ENCODE measurements at places on chromosomes 4 and X.

DNA sequence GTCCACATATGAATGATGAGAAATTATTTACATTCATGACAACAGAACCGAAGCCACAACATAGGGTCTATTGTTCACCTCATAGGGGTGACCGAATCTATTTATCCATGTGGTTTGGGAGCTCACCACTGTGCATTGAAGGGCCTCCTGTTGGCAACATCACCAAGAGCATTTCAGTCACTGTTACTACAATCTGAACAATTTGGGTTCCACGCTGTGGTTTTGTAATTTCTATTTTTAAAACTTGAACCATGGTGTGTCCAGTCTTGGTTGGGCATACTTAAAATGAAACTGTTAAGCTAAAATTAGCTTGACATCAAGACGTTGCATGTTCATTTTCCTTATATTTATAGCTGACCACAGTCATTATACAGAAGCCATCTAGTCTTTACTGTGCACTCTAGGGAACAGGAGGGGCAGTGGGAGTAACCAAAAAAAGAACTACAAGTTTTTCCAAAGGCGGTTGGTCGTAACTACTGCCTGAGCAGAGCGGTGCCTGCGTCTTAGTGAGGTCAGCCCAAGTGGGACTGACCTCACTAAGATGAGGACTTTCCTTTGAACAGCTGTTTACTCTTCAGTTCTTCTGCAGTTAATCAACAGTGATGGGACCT lies 192.1 kb downstream of the SPRY1 start:
- DNase-seq: no peak

DNA sequence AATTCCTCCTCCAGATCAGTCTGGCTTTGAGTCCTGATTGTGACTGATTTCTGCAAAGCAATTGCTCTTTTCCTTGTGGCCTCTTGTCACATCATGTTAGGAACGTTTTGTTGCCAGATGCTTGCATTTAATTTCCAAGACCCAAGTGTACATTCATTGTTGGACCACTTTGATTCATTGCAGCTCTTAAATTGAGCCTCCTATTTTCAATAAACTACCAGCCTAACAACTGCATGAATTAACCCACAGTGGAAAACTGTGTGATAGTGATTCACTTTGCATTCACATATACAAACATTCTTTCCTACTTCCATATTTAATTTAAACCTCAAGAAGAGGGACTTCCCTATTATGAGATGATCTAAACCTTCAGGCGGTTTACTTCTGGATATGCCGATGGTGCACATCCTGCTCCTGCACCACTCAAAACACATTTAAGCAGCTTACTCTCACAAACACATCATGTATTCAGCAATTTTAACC lies 118.4 kb downstream of the AFF1 start:
- DNase-seq: no peak

- DNase-seq: no peak
Measured at GRCh38 chrX:82232679-82233078, 1030.8 kb downstream of the SH3BGRL start.

DNA sequence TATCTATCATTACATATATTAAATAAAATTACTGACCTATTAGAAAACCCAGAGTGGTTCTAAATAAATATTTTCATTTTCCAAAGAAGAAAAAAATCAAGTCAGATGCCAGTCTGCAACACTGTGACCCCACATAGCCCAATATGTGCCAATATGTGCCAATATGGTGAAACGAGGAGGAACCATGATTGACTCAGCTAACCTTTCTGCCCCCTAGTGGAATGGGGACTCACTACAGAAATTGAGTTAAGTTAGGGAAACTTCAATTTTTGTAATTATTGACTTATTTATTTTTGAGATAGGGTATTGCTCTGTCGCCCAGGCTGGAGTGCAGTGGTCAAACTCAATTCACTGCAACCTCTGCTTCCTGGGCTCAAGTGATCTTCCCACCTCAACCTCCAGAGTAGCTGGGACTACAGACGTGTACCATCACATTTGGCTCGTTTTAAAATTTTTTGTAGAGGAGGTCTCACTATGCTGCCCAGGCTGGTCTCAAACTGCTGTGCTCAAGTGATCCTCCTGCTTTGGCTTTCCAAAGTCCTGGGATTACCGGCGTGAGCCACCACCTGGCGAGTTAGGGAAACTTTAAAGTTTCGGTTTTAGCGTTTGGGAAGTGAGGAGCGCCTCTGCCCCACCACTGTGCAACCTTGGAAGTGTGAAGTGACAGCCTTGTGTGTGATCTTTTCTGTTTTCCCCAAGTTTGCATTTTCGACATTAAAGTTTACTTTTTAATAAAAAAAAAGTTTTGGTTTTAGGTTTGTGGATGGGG lies 116.8 kb upstream of the SHISA3 start:
- DNase-seq: no peak

- no peak for DNase-seq
Measured at GRCh38 chrX:118718737-118719136, 8.7 kb upstream of the IL13RA1 start.

- no peak for DNase-seq
Measured at GRCh38 chr4:99803566-99804101, 13.0 kb upstream of the DAPP1 start.

- no peak for DNase-seq
Measured at GRCh38 chrX:114267142-114267541, 316.7 kb upstream of the HTR2C start.

DNA sequence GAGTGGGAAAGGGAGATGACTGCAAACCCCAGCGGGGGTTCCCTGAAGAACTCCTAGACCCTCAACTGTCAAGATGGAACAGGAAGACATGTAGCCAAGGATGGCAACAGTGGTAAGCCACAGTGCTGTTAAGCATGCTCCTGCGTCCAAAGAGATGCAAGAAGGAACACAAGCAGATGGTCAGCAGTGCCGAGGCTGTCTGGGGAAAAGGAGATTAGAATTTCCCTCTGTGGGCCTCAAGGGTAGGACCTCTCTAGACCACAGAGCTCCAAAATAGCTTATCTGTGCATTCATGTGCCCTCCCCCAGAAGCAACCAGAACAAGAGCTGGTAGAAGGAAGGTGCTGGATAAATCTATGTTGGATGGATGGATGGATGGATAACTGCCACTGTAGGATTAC lies 82.0 kb upstream of the CPEB2 start:
- no peak for DNase-seq

DNA sequence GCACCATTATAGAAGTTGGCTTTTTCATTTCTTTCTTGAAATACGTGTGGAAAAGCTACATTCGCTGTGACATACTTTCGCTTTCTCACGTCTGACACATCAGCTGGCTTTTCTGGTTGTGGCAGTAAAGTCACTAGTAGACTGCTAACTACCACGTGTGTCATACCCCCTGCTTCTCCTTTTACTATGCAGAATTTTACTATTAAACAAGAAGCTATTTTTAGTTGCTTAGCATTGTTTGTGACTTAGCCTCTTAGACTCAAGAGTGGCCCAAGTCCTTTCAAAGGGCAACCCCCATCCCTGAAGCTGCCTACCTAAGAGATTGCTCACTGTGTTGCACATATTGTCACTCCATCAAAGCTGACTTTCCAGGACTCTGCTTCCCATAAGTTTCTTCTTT lies 2.1 kb upstream of the IL2 start:
- no peak for DNase-seq

GRCh38 chr4:35771571-35771970 lies 472.7 kb downstream of the ARAP2 start:
- no peak for DNase-seq

DNA sequence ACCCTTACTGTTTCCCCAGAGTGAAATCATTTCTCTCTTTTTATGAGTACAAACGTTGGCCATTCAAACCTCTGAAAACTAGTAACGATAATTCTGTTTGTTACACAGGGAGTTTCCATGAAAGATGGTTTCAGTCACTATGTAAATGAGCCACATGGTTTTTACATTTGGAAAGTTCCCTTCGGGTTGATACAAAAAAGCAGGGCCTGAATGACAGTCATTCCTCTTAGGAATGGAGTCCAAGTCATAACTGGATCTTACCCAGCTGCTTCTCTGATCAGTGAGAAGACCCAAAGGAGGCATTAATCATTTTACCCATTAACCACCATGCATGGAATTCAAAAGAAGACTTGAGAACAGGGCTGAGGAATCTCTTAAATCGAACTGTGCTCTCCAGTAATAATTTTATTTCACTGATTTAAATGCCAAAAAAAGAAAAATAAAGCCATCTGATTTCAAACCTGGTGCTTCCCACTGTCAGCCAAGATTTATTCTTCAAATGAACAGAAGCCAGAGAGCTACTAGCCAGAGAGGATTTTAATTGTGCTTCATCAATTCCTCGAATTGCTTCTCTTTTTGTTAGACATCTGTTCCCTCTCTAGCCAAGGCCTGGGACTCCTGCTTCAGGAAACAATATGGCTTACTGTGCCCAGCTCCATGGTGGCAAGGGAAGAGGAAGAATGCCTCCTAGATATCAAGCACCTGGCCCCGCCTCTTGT lies 3.2 kb downstream of the SOWAHB start:
- DNase-seq: peak; percentile 41

DNA sequence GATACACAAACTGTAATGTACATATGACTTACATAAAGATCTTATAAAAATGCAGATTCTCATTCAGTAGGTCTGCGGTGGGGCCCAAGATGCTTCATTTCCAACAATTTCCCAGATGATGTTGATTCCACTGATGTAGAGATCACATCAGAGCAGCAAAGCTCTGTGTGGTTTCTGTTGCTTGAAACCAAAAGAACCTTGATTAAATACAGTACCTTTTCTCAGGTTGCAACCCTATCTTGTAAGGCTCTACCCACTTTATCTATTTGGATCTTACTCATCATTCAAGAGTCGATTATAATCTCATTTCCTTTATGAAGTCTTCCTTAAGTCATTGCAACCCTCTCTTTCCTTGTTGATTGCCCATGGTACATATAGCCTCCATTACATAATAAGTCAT lies 816.8 kb downstream of the RPA4 start:
- DNase-seq: no peak

- no peak for DNase-seq
Measured at GRCh38 chr4:173014836-173015235, 153.8 kb upstream of the GALNT7 start.

- no peak for DNase-seq
Measured at GRCh38 chr4:8709729-8710360, 117.3 kb downstream of the CPZ start.

- DNase-seq: no peak
Measured at GRCh38 chr4:114132830-114133229, 153.4 kb upstream of the ARSJ start.

GRCh38 chr4:113106108-113106507 lies 56.7 kb downstream of the ANK2 start:
- peak; percentile 67 for DNase-seq

DNA sequence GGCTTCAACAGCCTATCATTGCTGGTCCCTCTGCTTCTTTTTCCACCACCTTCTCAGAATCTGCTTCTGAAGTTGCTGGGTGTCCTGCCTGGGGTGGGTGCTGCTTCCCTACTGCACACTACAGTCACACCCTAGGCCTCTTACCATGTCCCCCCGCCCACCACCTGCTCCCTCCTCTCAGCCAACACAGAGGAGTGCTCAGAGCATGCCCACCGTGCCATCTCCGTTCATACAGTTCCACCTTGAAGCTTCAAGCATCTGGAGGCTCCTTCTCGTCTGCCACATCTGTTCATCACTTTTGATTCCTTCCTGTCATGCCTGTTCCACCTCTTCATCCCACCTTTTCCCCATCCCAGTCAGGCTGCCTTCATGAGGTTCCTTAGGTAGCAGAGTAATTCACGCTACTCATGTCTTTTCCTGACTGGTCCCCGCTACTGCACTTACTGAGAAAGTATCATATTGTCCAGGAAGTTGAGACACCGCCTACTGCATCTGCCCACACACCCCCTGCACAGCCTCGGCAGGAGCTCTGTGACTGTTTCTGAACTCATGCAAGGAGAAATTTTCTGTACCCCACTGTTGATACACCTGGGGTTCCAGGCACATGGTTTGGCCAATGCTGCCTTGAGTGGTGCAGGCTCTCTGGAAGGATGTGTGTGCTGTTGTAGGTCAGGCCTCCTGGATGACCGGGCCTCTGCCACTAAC lies 39.5 kb downstream of the HADH start:
- no peak for DNase-seq

DNA sequence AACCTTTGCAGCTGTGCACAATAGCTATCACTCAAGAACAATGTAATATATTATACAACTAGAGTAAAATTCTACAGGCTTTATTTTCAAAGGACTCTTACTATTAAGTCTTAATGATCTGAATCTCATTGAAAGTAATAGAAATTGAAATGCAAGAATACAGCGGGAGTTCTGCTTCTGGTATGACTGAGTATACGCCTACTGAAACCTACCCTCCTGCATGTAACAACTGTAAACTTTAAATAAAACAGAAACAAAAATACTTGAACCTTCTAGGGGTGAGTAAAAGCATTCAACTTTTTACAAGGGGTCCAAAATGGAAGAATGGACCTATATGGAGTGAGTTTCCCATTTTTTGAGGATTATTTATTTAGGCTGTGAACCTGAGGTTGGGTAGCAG lies 13.5 kb downstream of the DCHS2 start:
- no peak for DNase-seq

DNA sequence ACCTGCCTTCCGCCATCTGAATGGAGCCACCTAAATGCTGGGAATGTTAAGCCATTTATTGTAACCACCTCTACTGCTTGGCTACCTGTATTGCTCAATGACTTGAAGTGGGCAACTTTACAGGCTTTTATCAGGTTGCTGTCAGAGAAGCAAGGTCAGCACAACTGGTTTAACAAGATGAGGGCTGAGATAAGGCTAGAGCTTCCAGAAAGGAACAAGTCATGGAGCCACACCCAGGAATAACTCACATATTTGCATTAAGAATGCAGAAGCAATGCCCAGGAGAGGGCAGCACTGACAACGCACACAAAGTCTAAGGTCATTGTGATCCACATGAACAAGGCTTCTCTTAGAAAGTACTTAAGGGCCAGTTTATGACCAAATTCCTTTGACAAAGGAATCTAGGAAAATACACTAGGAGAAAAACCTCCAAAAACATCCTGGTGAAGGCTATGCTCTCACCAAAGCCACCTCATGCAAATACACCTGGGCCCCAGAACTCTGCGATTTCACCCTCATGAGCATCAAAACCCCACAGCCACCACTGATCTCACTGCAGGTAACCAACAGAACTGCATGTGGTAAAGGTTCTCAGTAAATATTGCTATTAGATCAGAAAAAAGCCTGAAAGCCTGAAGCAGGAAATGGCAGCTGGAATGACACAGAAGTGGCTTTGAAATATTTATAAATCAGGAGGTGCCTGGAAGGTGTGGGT lies 15.0 kb upstream of the STS start:
- no peak for DNase-seq

DNA sequence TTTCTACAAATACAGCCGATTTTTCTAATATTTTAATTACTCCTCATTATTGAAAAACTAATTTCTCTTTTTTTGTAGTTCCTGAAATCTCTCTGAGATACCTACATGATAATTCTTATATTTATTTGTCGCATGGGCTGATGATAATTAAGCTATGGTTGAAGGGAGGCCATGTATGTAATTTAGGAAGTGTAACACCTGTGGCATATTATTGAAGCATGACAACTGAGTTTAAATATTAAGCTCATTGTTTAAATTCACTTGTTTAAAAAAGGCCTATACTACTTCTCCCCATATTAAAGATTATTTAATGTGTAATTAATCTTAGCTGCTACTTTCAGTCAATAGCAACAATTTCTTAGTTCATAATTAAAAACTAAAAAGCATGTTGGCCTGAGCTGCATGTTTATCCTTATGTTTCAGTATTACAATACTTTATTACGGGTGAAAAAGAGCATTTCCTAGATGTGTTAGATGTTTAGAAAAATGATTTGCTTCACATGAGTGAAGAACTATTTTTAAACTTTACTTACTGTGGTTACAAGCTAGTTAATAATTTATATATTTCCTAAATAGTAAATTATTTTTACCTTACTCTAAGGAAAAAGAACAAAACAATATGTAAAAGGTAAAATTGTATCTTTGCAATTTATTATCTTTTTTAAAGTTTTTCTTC lies 122.4 kb downstream of the RAP1GDS1 start:
- DNase-seq: no peak
